NCI-H146 (cell line): ENCODE measurements at places on chromosomes 3 and 15.
A peak's percentile ranks its signal among the peaks of the same experiment; 100 is the strongest.

DNA sequence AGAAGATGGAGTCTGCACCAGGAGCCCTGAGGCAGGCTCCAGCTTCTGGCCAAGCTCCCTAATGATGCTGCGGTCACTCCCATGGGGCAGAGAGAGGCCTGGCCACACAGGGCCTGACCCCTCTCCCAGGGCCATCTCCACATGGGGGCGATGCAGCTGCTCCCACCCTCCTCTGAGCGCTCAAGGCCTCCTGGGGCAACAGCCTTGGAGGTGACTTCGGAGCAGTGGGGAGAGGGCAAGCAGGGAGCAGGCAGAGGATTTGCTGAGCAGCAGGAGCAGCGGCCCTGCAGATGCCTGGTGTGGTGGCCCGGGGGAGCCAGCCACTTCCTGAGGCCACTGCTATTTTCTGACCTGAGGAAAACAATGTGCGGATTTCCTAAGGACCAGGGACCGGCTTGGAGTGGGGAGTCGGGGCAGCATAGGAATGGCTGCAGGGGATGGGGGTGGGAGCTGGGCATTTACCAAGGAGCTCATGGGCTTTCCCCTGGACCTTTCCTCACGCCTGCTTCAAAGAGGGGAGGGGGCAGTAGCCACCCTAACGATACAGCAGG is 81.6 kb upstream of the RPL32 start:
- no peak for DNase-seq

DNA sequence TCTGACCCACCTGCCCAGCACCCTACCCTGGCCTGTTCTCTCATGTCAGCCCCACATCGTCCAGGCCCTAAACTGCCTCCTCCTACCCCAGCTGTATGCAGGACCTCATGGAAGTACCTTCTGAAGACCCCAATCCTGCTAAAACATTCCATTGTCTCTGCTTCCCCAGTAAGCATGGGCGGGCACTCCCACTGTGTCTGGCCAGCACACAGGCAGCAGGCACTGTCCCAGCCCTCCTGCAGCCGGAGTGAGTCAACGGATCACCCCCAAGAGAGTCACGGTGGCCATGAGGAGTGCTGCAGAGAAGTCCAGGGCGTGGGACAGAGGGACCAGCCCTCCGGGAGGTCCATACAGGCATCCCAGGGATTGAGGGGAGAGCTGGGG is 36.4 kb upstream of the SLCO2A1 start:
- no peak for DNase-seq

DNA sequence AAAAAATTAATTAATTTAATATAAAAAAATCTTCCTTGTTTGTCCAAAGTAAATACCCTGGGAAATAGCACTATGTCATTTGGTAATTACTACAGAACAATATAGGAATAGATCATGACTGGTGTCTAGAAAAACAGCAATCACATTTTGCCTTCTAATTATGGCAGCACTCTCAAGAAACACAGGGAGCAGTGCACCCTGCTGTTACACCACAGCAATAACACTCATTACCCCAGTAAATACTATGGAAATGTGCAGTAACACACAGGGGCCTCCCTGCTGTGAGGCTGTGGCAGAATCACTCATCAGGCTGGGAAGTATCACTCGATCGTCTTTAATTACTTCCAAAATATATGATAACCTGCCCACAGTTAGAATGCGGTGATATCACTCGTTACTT is 646.0 kb downstream of the TUSC7 start:
- DNase-seq = peak; percentile 96

- no peak for DNase-seq
These were observed 53.4 kb upstream of the ATP2B2 start for GRCh38 chr3:10558736-10559135.

DNA sequence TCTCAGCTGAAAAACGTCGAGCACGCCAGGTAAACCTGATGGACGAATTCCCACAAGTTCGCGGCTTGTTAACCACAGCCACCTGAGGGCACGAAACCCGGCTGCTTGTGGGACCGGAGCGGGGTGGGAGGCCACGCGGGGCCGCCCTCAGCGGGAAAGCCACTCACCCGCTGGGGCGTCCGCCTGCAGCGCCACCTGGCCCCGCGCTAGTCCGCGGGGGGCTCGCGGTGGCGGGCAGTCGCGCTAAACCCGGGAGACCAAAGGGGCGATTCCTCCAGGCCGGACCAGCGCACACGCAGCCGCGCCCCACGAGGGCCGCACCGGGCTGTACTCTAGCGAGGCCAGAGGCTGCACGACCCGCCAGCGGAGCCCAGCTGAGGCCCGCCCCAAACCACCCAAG is 15.7 kb upstream of the CFAP161 start:
- no peak for DNase-seq

DNA sequence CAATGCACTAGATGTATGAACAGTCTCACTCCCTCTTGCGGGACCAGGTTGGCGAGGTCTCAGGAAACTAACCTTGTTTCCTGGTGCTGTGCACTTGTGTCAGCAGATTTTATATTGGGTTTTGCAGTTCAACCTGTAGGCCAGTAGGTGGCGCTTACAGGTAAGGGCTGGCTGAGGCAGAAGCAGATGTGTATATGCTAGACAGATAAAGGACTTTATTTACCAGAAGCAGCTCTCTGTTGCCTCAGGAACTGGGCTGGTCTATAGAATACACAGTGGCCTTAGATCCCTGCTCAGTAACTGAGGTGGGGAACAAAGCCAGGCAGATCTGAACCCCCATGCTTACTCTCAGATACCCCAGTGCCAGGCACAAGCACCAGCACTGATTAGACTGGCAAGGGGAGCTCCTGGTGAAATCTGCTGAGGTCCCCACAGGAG is 296.8 kb downstream of the DOCK3 start:
- DNase-seq = peak; percentile 44

DNA sequence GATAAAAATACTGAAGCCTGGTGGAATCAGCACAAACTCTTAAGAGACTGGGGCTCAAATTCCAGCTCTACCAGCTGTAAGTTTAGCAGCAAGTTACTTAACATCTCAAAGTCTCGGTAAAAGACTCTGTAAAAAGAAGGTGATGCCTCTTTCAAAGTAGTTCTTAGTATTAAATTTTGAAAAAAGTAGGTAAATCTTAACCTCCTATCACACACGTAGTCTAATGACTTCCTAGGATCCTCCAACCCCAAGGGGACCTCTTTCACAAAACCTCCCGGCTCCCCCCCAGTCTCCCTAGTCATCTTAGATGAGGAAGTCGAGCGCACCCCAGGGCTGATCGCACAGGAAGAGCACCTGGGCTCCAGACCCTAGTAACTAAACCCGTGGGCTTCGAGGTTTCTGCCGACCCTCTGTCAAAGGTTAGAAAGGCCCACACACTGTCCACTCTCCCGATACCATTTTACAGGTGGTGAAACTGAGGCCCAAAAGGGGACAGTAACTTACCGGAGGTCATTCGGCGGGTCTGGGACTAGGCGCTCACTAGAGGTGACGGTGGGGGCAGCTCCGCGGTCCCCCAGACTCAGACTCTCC is 427 bp downstream of the MBD4 start:
- peak; percentile 70 for DNase-seq

DNA sequence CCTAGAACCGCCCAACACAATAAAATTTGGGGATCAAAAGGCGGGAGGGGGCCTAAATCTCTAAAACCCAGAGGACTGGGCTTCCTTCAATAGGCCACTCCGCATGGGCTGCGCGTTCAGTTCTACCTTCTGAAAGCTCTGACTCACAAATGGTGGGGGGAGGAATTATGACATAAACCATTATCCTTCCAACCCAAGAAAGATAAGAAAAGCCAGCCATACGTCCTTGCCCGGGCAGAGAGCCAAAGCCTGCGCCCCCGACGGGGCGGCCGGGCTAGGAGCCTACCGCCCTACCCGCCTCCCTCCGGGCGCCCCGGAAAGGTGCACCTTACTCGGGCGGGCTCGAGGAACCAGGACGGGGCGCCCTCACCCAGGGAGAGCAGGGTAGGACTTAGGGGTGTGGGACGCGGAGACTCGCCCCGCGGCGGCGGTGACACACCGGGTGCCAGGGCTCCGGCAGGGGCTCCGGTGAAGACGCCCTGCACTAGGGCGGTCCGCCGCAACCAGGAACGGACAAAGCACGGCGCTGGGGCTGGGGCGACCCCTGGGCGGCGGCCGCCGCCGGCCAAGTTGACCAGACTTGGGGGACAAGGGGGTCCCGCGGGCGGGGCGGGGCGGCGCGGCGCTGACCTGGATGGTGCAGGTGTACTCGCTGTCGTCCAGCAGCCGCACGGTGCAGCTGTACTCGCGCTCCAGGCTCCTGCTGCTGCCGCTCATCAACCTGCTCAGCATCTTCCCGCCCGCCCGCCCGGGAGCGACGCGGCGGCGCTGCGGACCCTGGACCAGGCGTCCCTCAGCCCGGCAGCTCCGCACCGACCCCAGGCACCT is 534 bp downstream of the FRMD5 start:
- peak; percentile 72 for DNase-seq

GRCh38 chr3:39981547-39982184 is 172.3 kb downstream of the MYRIP start:
- DNase-seq = no peak

GRCh38 chr3:78736863-78737262 is 1030.9 kb downstream of the ROBO1 start:
- DNase-seq = no peak

DNA sequence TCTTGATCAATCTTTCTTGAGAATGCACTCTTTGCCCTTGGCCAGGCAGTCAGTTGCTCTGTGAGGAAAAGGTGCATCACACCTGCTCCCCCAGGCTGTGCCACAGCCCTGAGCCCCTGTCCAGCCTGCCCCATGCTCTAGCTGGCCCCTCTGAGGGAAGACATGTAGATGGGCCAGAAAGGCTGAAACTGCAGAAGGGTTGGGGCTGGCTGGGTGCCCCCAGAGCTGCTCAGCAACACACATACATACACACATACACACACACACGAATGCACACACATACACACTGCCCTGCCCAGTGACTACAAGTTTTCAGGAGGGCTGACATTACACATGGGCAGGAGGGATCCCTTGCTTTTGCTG is 16.4 kb downstream of the TBC1D21 start:
- no peak for DNase-seq

GRCh38 chr3:46235425-46235824 is 6.8 kb upstream of the CCR3 start:
- no peak for DNase-seq

DNA sequence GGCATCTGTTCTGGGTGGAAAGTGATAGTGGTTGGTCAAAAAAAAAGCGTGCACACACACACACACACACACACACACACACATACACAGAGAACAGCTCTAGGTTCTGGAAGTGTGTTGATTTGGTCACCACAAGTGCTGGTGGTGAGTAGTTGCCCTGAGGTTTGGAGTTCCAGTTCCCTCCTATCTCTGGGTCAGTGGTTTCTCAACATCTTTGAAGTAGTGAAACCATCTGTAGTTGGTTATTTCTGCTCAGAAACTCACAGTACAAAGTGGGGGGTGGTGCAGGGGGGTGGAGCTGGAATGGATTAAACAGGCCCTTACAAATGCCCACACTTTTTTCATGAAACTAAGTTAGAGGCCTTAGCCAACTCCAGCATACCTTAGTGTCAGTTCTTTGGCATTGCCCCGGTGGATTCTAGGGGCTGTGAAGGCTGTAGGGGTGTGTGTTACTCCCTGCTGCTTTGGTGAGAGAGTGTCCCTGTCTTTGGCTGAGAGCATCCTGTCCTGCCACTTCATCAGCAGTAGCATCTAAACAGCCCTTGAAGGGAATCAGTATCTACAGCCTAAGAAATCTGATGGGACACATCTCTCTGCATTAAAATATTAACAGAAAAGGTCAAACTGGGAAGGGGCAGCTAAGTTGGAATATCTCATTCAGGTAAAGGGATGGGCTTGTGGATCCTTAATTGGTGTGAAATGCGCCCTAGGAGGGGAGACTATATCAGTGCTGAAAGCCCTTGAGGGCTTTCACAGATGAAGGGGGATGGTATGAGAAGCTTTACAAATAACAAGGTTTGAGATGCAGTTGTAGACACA is 20.6 kb downstream of the SMAD3 start:
- DNase-seq = no peak

- DNase-seq = no peak
These were observed 189.9 kb upstream of the THRB start for GRCh38 chr3:24684506-24685023.

GRCh38 chr15:87604857-87605446 is 651.6 kb downstream of the NTRK3 start:
- DNase-seq = no peak

- DNase-seq = no peak
These were observed 777 bp downstream of the CIB1 start for GRCh38 chr15:90232941-90233386.
